ENCODE measurements at places on chromosomes 16 and 17.

DNA sequence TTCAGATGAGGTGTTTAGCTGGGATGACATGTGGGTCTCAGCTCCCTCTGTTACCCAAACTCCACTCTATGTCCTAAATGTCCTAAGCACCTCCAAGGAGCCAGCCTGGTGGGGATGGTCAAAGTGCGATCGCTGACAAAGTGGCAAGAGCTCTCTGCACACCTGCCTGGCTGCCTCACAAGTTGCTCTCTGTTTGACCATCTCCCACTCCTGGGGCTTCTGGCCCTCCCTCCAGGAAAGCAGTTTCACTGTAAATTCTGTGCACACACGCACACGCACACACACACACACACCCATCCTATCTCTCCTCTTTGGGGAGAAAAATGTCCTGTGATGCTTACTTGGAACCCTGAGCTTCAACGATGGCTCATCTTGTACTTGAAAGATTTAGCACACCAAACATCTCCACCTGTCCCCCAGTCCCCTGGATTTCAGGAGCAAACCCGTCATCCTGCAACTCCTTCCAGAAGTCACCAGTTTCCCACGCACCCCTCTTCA is 1.7 kb downstream of the PITPNA start:
- DNase-seq: no peak

GRCh38 chr17:48883171-48883570 is 9.4 kb upstream of the ATP5MC1 start:
- no peak for DNase-seq

DNA sequence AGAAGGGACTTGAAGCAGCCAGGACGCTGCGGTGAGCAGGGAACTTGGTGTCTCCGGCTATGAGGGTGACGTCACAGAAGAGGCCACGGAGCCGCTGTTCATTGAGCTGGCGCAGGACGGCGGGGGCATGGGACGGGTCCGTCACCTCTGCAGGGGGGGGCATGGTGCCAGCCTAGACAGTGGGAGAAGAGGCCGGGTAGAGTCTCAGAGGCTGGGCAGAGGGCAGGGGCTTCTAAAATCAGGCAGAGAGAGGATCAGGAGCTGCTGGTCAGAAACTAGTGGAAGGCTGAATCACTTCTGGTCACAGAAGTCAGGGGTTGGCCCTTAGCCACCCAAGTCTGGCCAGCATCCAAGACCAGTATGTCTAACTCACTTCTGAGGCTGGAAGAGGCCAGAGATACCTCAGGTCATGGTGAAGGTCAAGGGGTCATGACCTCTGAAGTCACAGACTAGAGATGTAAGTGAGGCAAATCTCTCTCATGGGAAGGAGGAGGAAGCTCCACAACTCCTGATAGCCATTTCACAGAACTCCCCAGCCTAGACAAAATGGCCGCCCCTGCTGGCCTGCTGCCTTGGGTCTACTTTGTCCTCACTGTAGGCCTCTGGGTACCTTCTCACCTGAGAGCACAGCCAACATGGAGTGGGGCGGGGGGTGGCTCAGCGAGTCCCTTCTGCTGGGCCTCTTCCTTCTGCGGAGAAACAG is 12.6 kb downstream of the ZBTB4 start:
- no peak for DNase-seq

DNA sequence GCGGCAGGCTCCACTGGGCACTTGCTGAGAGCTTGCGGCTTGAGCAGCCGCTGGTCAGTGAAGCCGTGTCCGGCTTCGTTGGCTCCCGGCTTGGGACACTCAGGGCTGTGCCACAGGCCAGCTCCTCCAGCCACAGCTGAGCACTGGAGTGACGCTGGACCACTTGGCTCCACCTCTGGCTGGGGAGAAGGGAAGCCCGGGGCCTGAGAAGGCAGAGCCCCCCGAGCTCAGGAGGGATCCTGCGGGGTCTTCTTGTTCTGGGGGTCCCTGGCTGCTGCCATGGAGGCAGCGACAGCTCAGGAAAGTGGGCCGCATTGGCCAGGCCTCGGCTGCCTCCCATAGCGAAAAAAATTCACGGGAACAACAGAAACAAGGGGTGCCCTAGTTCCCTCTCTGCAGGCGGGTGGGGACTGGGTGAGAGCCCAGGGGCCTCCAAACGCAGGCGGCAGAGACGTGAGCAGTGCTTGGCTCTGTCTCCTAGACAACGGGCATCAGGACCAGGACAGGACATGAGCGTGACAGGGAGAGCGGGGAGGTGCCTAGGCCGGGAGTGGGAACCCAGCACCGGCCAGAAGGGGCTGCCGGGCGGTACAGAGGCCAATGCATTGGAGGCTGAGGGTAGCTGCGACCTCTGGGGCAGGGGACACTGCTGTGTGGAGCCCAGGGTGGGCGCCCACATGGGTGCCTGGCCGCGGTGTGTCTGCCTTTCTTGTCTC is 37.7 kb downstream of the SLC7A5 start:
- no peak for DNase-seq

DNA sequence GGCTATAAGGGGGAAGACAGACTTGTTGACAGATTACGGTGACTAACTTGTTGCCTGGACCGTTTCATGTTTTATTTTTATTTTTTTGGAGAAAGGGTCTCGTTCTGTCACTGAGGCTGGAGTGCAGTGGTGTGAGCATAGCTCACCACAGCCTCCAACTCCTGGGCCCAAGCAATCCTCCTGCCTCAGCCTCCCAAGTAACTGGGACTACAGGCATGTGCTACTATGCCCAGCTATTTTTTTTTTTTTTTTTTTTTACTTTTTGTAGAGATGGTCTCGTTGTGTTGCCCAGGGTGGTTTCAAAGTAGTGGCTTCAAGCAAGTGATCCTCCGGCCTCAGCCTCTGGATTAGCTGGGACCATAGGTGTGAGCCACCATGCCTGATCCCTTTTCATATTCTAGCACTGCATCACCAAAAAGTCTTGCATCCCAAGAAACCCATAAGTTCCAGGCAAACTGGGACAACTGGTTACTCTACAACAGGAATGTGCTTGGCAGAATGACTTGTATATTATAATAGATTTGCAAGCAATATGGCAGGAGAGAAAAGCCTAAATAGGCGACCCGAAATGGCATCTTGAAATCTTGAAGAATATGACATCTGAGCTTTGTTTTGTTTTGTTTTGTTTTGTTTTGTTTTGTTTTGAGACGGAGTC is 2.2 kb upstream of the WDR59 start:
- DNase-seq: no peak

GRCh38 chr16:67718668-67719047 is 458 bp downstream of the GFOD2 start:
- DNase-seq: no peak

Data from GOT3 (cell line).